Activated T-helper 1 cell treated with anti-CD3 and anti-CD28 coated beads, Interleukin-2, amount 50 U/mL, for 16 hours (primary cell): ENCODE measurements at places on chromosomes 6 and 20.
A peak's percentile ranks its signal among the peaks of the same experiment; 100 is the strongest.

- no peak for DNase-seq
Measured at GRCh38 chr20:62336329-62336728, 30.8 kb downstream of the LAMA5 start.

DNA sequence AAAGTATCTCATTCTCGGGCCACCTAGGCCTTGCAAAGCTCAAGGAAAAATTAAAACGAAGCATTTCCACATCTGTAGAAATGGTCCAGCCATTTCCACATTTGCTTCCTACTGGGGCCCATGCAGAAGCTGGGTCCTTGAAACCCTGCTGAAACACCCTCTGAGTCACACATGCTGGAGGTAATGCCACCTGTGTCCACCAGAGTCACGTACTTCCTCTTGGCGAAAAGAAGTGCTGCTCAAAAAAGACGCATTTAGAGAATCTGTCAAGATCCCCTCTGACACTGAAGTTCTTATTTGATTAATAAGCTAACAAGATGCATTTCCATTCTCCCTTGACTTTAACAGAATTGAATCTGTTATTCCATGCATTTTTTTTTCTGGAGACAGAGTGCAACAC is 423.2 kb downstream of the PREX1 start:
- no peak for DNase-seq

DNA sequence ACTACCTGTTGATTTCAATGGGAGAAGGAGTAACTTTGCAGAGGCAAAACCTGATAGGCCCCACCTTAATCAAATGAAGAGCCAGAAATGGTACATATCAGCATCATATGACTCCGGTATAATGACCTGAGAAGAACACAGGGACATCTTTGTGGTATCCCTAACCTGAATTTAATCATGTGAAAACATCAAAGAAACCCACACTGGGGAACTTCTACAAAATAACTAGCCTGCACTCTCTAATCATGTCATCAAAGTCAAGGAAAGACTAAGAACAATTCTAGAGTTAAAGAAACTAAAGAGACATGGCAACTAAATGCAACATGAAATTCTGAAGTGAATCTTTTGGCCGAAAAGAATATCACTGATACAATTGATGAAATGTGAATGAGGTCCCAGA is 34.9 kb downstream of the SLC17A4 start:
- no peak for DNase-seq

DNA sequence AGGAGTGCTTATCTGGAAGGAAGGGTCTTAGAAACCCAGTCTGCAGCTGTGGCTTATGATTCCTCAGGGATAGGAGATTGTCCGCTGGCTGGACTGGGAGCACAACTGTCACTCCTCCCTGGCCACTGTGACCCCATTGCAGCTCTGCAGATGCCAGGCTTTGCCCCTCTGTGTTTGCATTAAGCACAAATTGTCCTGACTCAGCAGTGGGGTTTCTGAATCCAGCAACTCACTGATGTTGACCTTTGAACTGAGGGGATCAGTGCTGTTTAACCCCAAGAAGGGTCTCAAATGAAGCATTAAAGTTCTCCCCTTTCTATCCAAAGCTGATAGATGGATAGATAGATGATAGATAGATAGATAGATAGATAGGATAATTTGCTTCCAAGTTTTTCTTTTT is 29.5 kb downstream of the DACT2 start:
- no peak for DNase-seq

GRCh38 chr6:111841822-111842221 is 31.4 kb downstream of the FYN start:
- no peak for DNase-seq

- no peak for DNase-seq
Measured at GRCh38 chr6:50778696-50779095, 40.0 kb upstream of the TFAP2B start.

GRCh38 chr20:61657721-61658377 is 405.8 kb downstream of the CDH4 start:
- DNase-seq, result no peak

DNA sequence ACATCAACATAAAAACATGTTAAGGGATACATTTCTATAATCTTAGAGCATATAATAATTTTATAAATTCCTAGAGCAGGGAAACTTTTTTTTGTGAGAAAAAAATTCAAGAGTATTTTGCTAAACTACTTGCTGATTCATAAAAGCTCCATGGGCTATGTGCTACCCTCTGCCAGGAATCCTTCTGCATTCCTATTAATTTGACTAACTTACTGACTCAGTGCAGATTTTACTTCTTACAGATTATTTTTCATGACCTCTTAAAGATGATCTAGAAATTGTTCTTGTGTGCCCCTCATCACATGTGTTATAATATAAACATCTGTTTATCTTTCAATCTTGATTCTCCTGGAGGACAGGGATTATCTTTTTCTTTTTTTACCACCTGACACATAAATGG is 5.7 kb downstream of the VTA1 start:
- no peak for DNase-seq

GRCh38 chr20:48820649-48820973 is 7.2 kb downstream of the PREX1 start:
- DNase-seq, result no peak

DNA sequence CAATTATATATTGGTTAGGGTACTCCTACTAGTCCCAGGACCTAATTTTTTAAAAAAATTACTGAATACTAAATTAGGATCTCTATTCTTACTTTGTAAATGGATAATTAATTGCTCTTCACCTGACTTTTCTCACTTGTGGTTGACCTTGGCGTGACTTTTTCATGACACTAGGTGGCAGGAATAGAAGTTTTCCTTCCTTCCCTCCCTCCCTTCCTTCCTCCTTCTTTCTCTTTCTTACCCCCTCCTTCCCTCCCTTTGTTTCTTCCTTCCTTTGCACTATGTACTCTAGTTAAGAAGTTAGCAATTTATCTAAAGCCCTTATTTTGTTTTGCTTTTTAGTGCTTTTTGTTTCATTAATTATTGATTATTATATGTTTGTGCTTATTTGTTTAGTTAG is 20.4 kb upstream of the HBS1L start:
- no peak for DNase-seq

DNA sequence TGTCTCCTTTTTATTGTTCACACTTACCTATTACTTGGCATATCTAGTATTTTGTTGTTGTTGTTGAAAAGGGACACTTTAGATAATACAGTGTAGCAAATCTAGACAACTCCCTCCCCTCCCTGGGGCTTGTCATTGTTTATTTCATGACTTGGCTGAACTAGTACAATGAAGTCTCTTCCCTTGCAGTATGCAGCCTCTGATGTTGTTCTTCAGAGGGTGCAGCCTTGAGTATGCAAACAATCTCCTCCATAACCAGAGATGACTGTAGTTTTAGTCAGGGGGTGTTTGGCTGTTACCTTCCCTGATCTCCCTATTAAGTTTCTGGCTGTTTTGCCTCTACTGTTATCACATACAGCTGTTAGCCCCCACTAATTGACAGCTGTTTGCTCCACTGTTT is 315.4 kb upstream of the RUNX2 start:
- DNase-seq, result no peak

DNA sequence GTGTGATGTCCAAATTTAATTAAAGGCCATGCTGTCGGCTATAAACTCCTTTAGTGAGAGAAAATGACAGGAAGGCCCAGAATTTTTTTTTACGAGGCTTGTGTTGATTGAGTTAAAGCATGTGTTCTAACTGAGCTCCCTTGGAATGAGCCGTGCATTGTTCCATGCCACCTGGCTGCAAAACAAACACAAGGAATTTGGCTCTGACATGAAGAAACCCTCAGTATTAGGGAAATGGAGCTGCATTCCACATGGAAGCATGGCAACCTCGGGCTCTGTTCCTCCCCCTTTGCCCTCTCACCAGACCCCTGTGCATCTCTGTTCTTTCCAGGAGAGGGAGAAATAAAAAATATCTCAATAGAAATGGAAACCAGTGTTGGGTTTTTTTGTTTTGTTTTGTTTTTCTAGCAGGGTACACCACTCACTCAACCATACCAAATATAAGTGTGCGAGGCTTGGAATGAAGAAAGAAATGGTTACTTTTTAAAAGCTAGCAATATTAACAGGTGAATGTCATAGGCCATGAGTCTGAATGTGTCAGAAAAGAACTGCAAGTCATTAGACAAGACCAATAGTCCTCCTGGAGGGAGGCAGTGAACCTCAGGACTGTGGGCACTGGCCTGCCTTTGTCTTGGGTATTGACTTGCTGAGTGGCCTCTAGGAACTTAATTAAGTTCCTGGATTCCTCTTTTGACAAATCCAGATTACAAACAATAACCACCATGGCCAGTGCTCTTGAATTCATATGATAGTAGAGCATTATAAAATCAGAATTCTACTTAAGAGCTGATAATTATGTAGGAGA is 935.1 kb downstream of the KIF16B start:
- DNase-seq, result no peak

- no peak for DNase-seq
Measured at GRCh38 chr20:35279040-35279439, 1.1 kb upstream of the MMP24OS start.

DNA sequence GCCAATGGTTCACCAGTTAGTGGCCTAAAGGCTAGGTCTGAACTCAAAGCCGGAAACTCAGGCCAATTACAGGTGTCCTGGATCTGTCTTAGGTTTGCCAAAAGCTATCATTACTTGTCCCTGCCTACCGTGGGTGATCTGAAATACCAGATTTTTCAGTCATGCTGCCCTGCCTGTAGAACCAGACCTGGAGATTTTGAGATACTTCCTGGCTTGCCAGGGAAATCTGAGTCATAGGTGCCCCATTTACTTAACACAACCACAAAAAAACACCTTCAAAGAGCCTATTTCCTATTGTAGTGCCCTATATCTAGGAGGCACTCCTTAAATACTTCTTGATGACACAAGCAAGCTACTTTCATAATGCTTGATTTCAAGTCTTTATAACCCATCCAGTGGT is 13.9 kb upstream of the RANBP9 start:
- no peak for DNase-seq

DNA sequence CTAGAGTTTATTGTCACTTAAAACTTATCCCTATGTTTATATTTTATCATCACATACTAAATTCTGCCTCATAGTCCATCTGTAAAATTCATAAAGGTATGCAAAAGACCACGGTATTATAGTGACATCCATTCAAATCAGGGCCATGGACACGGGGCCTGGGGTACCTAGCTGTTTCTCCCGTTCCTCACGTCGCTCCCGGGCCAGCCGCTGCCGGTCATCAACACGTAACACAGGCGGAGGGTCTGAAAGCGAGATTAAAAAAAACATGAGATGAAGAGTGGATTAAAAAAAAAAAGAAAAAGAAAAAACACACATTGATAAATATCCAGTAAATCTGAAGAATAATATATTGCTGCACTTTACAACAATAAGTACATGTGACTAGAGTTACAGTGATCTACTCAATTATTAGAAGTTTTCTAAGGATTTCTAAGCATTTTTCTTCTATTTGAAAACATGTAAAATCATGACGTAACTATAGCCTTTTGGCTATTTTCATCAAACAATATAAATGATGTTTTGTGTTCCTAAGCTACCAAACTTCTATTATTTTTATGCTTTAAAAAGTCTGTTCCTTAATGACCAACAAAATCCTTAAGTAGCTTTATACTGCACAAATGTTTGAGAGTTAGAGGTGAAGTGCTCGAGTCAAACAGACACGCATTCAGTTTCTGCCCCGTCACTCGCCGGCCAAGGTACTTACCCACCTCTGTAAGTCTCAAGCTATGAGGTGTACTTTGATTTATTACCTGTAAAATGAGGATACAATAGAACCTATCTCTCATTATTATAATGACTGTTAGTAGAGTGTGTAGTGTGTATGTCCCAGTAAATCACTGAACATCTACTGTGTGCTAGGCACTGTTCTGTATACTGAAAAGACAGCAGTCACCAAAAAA is 122.1 kb upstream of the BCLAF1 start:
- no peak for DNase-seq

DNA sequence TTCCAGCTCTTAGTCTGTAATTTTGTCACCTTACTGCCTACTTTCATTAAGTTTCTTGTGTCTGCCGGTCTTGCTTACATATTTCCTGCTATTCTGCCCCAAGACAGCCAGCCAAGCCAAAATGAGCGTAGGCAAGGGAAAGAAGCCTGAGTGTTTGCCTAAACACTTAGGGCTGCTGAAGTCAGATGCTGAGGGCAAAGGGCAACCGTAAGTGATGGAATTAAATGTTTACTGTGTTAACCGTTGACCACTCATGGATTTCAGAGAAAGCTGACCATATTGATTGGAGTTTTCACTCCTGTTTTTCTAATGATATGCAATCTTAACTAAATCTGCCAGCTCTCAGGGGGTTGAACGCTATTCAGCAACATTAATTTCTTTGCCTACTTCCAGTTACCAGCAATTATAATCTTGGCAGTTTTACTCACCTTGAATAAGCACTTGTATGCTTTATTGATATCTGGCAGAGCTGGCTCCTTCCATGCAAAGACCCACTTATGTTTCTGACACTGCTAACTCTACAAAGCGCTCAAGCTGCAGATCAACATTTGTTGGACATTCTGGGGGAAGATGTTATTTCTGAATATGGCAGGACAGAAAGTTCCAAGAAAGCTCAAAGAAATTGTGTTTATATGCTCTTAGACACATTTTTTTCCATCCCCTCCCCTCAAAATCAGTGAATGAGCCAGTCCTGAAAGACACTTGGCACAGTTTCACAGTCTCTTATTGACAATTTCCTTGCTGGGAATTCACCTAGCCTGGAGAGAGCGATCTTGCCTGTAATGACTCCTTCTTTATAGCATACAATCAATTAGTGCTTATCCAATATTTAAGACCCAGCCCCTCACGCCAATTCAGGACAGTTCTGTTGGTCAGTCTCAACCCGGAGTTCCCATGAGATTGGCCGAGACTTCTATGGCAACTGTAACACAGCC is 183.8 kb downstream of the PLCB1 start:
- DNase-seq, result no peak

- no peak for DNase-seq
Measured at GRCh38 chr6:158782432-158783166, 36.6 kb downstream of the EZR start.

DNA sequence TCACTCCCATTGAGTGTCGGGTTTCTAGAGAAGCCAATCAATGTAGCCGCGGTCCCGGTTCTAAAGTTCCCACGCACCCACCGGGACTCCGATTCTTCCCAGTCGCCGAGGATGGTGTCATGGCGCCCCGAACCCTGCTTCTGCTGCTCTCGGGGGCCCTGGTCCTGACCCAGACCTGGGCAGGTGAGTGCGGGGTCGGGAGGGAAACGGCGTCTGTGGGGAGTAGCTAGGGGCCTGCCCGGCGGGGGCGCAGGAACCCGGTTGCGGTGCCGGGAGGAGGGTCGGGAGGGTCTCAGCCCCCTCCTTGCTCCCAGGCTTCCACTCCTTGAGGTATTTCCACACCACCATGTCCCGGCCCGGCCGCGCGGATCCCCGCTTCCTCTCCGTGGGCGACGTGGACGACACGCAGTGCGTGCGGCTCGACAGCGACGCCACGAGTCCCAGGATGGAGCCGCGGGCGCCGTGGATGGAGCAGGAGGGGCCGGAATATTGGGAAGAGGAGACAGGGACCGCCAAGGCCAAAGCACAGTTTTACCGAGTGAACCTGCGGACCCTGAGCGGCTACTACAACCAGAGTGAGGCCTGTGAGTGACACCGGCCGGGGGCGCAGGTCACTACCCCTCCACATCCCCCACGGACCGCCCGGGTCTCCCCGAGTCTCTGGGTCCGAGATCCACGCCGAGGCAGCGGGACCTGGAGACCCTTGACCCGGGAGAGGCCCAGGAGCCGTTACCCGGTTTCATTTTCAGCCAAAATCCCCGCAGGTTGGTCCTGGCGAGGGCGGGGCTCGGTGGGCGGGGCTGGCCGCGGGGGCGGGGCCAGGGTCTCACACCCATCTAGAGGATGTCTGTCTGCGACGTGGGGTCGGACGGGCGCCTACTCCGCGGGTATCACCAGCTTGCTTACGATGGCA is 35.2 kb upstream of the HLA-G start:
- DNase-seq, result peak; percentile 57

GRCh38 chr6:307874-308273 is 15.6 kb downstream of the DUSP22 start:
- no peak for DNase-seq
